ENCODE measurements at places on chromosomes 11 and 22.

DNA sequence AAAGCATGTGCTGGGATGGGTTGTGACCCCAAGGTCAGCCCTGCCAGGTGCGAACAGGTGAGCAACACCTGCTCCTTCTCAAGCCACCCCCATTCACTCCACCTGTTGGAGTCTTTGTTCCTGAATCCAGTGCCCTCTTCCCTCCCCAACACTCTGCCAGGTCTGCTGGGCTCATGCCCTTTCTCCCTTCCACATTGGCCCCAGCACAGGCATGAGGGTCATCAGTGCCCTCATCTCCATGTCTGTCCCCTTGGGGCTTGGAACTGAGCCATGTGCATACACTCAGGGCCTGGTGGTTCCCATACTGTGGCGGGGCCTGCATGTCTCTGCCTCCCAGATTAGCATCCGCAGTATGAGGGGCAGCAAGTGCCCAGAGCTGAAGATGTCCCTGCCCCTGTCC, 19.1 kb downstream of the RFPL2 start:
- no peak for ATAC-seq

- ATAC-seq = no peak
Measured at GRCh38 chr11:115591380-115591779, 87.2 kb upstream of the CADM1 start.

DNA sequence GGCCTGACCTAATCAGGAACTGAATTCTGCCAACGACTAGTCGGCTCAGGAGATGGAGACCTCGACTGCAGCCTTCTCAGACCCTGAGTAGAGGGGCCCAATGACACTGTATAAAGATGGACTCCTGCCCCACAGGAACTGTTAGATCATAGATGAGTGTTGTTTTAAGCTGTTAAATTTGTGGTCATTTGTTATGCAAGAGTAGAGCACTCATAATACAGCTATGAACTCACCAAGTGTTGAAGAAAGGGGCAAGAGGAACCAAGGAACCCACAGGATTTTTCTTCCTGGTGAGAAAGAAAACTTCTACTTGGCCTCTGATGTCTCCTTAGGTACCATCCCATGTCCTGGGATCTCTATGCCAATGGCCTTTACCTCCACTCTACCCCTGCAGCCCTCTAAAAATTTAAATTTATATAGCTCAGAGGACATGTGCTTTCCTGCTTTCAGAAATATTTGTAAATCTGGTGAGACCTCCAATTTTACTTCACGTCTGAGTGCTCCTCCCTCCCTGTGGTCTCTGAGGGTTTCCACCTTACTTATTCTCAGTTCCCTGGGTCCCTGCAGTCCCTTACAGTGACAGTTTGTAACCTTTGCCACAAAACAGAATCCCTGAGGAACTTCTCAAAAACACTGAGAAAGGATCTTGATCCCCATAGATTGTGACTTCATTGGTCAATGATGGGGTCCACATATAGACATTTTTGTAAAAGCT, 256.3 kb upstream of the ARHGAP20 start:
- ATAC-seq = no peak

- no peak for ATAC-seq
Measured at GRCh38 chr11:43738600-43739409, 58.3 kb downstream of the HSD17B12 start.

- ATAC-seq = no peak
Measured at GRCh38 chr11:71339396-71339881, 87.1 kb upstream of the SHANK2 start.

- no peak for ATAC-seq
Measured at GRCh38 chr22:47110817-47111443, 348.5 kb downstream of the TBC1D22A start.

DNA sequence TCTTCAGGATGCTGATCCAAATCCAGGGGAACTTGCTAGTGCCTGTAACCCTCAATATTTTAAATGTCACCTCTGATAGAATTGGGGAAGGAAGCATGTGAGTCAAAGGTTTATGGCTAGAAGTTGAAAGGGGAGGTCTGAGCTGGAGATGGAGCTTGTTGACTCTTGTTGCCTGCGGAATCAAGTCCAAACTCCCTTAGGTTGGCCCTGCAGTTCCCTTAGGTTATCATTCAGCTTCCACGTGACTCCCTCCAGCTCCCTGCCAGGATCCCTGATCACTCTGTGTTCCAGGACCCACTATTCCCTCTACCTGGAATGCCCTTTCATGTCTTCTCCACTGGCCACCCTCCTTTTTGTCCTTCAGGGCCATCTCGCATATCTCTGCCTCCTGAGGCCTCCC, 26.2 kb upstream of the LIPT2 start:
- no peak for ATAC-seq

- ATAC-seq = no peak
Measured at GRCh38 chr11:108916290-108916689, 251.4 kb downstream of the DDX10 start.

DNA sequence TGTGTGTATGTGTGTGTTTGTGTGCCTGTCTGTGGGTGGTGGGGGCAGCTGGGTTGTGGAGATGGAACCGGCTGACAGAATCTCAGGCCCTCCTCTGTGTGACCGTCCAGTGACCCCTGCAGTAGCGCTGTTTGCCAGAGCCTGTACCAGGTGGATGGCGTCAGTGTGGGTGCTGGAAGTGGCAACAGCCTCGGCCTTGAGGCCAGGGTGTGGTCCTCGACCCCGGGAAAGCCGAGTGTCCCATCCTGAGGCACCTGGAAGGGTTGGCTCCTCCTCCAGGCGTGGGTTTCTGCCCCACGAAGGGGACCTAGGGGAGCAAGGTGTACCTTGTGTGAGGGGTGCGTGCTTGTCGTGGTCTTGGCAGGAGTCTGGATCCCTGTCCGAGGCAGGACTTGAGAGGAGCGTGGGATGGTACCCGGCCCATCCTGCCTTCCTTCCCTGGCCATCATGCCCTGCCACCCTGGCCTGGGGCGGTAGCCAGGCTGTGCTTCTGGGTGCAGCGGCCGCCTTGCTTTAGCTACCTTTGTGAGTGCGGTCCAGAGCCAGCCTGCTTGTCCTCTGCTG, 16.5 kb downstream of the TPCN2 start:
- no peak for ATAC-seq

GRCh38 chr11:64801158-64801464, 1.9 kb downstream of the MAP4K2 start:
- ATAC-seq = no peak

- peak; percentile 60 for ATAC-seq
Measured at GRCh38 chr22:22810018-22810427, 77.6 kb upstream of the IGLL5 start.

DNA sequence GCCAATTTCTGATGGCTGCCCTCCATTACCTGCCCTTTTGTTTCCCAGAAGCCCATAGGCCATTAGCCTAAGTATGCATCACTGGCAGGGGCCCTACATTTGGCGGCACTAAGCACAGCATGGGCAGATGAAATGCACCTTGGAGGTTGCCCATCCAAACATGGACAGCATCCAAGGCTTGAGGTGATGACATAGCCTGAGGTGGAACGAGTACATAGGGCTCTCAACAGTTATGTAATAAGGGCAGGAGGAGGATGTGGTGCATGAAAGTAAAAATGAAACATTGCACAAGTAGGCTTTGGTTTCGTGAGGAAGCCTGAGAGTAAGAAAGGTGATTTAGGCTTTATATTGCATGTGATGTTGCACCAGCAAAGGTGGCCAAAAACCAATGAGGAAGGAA, 148.1 kb downstream of the FAM76B start:
- ATAC-seq = peak; percentile 99

- no peak for ATAC-seq
Measured at GRCh38 chr11:46247090-46247489, 30.4 kb upstream of the CREB3L1 start.

- ATAC-seq = no peak
Measured at GRCh38 chr22:40215266-40215665, 37.5 kb downstream of the TNRC6B start.

DNA sequence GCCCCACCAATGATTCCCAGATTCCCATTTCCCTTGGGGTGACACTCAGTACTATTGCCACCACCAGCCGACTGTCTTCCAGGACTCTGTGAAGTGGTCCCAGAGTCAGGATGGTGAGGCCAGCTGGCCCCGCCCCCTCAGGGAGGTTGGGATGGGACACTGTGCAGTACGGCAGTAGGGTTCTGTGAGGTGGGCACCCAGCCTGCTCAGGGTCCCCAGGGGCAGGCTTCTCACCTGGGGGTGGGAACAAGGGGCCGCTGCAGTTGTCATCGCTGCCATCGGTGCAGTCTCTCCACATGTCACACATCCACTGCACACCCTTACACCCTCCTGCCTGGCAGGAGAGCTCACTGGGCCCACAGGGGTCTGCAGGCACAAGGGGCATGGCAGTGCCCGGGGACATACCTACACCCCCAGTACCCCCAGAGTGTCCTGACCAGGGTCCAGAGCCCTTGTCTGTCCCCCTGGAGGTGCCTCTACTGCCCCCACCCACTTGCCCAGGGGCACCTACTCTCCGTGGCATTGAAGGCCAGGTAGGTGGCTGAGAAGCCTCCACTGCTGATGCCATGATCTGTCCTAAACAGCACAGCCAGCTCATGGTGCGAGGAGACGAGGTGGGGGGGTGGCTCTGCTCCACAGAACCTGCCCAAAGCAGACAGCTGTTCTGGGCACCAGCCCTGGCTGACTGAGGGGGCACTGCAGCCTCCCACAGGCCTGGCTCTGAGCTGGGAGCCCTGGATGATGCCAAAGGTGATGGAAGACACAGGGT, 1.9 kb upstream of the C1QTNF5 start:
- no peak for ATAC-seq

GRCh38 chr11:65709661-65710060, 2.4 kb upstream of the KAT5 start:
- no peak for ATAC-seq

- peak; percentile 86 for ATAC-seq
Measured at GRCh38 chr11:14544611-14545010, 24.4 kb upstream of the PSMA1 start.

GRCh38 chr11:100980156-100980555, 149.5 kb downstream of the PGR start:
- no peak for ATAC-seq

- no peak for ATAC-seq
Measured at GRCh38 chr11:72036687-72037086, 38.0 kb downstream of the IL18BP start.

DNA sequence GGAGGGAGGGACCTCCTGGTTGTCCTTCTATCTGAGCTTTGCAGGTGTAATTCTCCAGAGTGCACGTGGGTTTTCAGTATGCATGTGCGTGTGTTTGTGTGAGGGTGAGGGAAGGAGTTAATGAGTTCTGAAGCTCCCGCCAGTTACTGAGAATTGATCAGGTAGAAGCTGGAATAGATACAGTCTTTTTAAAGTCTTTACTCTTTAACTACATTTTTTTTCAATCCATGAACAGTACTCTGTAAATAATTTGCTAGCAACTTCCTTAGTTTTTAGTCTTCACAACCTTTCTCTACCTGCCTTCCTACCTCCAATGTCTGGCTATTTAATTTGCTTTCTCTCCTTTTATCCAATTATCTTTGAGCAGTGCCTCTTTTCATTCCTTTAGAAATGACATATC, 25.5 kb downstream of the ARHGAP42 start:
- no peak for ATAC-seq

GRCh38 chr11:1746956-1747752, 3.2 kb downstream of the IFITM10 start:
- ATAC-seq = no peak

DNA sequence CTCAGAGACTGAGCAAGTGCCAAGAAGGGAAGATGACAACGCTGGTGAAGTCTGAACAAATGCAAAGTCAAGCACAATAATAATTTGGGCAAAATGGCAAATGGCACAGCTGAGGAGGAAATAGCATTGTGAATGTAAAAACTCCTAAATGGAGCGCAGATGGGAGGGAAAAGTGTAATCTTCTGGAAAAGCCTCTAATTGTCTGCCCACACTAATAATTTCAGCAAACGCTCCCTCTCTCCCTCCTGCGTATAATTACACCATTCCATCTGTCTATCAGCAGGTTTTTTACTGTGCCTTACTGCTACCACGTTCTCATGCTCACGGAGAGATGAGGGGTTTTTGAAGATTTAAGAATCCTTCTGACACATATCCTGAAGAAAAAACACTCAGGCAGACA, 302.6 kb downstream of the KIRREL3 start:
- no peak for ATAC-seq

- ATAC-seq = no peak
Measured at GRCh38 chr11:126391286-126391954, 35.9 kb downstream of the ST3GAL4 start.

DNA sequence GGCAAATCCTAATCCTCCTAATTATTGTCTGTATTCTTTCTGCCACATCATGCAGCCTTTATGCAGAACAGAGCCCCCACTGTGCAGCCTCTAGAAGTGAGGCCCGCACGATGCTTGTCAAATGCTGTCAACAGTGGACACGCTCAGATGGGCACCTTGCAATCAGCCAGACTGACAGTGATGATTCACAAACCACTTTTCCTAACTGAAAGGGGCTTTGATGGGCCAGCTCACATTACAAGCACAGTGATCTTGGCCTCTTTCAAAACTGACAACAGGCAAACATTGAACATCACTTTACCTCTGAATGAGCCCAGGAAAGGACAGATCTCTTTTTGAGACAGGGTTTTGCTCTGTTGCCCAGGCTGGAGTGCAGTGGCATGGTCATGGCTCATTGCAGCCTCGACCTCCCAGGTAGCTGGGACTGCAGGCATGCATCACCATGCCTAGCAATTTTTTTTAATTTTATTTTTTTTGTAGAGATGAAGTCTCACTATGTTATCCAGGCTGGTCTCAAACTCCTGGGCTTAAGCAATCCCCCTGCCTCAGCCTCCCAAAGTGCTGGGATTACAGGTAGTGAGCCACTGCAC, 18.0 kb upstream of the E2F8 start:
- ATAC-seq = no peak

- no peak for ATAC-seq
Measured at GRCh38 chr11:118924591-118925585, 838 bp downstream of the BCL9L start.

DNA sequence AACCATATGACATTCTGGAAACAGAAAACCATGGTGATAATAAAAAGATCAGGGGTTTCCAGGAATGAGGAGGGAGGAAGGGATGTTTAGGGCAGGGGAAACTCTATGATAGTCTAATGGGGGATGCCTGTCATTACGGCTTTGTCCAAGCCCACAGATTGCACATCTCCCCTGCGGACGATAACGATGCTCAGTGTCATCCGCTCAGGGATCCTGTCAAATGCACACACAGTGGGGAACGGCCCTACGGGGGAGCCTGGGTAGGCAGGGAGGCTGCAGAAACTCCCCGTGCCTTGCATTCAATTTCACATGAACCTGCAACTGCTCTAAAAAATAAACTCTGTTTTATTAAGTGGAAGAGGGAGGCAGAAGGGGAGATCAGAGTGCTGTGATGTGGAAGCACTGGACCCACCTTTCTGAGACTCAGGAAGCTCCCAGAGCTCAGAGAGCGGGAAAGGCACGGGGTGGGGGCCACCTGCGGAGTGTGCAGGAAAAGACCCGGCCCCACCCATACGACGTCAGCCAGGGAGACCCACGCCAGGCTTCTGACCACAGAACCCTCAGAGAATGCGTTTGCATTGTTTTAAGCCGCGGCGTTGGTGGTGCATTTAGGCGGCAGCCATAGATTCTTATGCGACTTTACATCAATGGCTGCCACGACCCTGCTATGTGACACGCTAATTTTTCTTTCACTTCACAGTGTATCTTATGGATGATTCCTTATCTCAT, 543.5 kb downstream of the BRD1 start:
- ATAC-seq = no peak

GRCh38 chr11:96680211-96681018, 290.6 kb downstream of the JRKL start:
- ATAC-seq = no peak

- no peak for ATAC-seq
Measured at GRCh38 chr22:26170795-26171580, 1.7 kb downstream of the SEZ6L start.

GRCh38 chr11:117691516-117691915, 105.5 kb downstream of the DSCAML1 start:
- no peak for ATAC-seq

GRCh38 chr11:36672815-36673450, 74.9 kb upstream of the RAG2 start:
- ATAC-seq = no peak
